ENCODE measurements at places on chromosomes 3 and 15.

- DNase-seq, result peak; percentile 7
Measured at GRCh38 chr3:87350367-87351199, 74.2 kb upstream of the POU1F1 start.

DNA sequence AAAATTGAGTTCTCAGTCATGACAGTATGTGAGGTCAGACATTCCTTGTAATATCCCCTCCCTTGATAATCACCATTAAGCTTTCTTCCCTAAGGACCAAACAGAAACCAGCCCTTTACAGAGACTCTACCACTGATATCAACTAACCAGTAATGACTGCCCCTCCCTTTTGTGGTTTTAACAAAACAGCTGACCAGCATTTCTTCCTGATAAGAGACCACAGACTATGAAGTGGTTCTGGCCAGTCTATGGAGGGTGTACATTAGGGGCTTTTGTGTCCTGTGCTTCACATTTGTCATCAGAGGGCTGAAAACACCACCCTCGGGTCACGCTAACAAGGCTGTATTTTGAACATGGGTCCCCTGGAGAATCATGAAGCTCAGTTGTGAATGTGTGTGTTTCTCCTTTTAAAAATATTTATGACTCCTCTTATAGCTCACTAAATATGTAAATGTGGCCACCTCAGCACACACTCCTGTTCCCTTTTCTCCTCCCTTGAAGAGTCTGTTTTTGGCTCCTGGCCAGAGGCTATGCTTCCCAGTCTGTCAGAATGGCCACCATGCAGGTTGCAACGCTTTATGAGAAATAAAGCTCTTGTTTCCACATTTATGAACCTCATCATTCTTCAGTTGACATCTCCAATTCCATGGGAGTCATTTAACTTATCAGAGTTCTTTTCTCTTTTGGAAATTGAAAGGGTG lies 239.3 kb downstream of the CPNE4 start:
- DNase-seq, result peak; percentile 76

GRCh38 chr3:45440562-45440961 lies 52.2 kb downstream of the LARS2 start:
- DNase-seq, result no peak

- no peak for DNase-seq
Measured at GRCh38 chr3:128483657-128484403, 9.2 kb downstream of the GATA2 start.

DNA sequence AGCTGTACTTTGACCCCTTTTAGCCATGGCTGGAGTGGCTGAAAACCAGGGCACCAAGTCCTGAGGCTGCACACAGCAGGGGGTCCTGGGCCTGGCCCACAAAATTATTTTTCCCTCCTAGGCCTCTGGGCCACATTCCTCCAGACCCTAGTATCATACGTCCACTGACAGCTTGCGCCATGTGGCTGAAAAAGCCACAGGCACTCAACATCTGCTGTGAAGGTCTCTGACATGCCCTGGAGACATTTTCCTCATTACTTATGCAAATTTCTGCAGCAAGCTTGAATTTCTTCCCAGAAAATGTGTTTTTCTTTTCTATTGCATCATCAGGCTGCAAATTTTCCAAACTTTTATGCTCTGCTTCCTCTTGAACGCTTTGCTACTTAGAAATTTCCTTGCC lies 239.0 kb downstream of the SQOR start:
- no peak for DNase-seq

DNA sequence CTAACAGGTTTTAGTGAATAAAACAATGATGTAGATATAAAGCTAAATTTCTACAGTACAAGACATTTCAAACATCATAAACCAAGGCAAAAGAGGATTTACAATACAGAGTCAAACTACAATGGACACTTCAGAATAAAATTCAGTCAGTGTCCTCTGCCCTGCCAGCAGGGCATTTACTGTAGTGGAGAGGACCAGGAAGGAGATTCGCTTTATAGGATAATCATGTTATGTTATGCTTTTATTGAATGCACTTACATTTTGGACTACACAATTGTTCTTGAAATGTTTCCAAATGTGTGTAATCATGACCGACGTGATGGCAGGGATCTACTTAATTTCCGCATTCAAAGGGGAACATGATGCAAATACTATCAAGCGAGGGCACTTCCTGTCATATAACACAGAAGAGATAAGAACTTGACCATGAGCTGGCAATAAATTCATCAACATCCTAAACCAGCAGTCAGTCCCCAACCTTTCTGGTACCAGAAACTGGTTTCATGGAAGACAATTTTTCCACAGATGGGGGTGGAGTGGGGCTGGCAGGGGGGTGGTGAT lies 925.6 kb downstream of the FHIT start:
- peak; percentile 8 for DNase-seq

DNA sequence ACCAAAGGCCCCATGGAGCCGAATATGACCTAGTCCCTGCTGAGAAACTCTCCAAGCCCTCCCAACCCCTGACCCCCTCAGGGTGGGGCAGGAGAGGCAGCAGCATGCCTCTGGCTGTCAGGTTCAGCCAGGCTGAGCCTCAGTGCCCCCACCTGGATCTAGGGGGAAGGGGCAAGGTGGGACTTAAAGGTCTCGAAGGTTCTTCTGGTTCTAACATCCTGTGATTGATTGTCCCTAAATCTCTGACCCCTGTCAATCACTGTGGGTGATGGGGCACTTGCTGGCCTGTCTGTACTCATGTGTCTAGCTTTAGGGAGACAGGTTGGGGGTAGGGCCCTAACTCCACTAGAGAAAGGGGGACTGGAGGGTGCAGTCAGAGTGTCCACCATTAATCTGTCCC lies 13.8 kb downstream of the NBEAL2 start:
- no peak for DNase-seq
